Esophagus mucosa (tissue), 1 donor: ENCODE measurements at places on chromosomes 1 and 21.

DNA sequence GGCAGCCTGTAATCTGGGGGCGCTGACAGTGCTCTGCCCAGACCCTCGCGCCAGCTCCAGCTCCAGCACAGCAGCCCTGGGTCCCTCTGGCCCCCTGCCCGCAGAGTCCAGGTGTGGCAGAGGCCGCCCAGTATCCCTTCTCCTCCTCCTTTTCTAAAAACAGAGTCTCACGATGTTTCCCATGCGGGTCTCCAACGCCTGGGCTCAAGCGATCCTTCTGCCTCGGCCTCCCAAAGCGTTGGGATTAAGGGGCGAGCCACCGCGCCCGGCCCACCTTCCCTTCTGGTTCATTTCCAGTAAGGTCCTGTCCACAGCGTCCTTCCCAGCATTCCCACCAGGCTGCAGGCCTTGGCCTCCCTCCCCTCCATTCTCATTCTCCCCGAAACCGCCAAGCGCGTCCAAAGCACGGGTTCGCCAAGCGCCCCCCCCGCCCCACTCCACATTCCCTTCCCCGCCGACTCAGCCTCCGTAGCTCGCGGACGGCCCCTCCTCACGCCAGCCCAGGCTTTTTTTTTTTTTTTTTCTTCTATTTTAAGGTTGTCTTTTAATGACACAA lies 2.0 kb upstream of the PCBP3 start:
- no peak for ATAC-seq

DNA sequence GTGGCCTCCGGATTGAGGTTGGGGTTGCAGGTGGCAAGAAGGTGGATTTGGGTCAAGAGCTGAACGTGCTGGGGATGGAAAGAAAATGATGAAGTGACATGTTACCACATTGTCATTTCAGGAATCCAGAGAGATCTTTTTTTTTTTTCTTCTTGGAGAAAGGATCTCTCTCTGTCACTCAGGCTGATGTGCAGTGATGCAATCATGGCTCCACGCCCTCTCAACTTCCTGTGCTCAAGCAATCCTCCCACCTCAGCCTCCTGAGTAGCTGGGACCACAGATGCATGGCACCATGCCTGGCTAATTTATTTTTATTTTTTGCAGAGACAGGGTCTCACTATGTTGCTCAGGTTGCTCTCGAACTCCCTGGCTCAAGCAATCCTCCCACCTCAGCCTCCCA lies 80.6 kb downstream of the GON4L start:
- ATAC-seq, result no peak

DNA sequence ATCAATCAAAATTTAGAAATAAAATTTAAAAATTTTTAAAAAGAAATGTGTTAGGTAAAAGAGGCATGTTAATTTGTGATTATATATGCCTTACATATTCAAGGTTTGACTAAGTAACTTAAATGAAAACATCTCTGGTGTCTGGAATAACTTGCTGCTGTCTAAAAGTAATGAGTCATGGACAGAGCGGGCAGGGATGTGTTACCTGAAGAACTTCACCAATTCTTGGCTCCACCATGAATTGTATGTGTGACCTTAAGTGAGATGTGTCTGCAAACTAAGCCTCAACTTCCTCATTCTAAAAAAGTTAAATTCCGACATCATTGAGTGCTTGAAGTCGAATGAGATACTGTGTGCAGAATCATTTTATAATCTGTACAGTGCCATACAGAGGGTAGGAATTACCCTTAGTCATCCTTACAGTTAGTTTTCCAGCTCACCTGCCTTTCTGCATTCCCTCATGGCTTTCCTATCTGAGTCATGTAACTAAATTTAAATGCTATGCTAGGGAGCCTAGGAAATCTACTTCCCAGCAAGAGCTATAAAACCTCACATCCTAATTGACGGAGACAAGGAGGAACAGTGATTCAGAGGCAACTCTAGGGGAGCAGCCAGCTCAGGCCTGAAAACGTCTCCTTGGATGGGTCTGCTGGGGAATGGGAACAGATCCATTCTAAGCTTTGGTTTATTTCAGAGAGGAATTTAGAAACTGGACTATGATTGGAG lies 100.7 kb upstream of the TSPAN2 start:
- ATAC-seq, result peak; percentile 73

GRCh38 chr1:109768820-109769219 lies 5.1 kb upstream of the EPS8L3 start:
- no peak for ATAC-seq
